NCI-H2081 treated with DMSO at 0.1 percent for 48 hours (cell line): ENCODE measurements at places on chromosomes 5 and 9.

DNA sequence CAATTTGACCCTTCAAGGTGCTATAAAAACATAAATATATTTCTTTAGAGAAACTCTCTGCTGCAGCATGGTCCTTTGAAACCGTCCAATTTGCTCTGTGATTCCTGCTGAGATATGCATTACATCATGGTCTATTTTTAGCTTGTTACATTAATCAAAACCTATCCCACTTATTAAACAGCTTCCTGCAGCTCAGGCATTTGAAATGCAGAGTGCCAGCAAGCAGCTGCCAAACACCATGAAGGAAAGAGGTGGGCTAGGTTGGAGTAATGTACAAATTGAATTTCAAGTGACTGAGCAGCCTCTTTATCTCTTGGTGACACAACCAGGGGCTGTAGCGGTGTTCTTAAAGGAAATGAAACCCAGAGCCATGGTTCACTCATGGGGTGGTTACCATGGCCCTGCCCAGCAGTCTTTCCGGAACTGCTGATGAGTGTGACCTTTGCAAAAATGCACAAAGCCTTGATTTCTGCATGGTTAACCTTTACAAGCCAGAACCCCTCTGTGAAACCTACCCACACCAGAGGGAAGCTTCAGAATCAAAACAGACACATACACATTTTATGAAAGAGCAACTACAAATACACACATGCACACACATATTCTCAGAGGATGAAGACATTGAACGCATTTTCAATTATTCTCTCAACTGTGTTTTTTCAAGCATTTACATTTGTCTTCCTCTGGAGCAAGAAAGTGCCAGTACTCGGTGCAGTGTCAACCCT lies 155.8 kb upstream of the ZNF608 start:
- DNase-seq: no peak

GRCh38 chr5:150136305-150137167 lies 19.1 kb downstream of the PDGFRB start:
- DNase-seq: no peak

DNA sequence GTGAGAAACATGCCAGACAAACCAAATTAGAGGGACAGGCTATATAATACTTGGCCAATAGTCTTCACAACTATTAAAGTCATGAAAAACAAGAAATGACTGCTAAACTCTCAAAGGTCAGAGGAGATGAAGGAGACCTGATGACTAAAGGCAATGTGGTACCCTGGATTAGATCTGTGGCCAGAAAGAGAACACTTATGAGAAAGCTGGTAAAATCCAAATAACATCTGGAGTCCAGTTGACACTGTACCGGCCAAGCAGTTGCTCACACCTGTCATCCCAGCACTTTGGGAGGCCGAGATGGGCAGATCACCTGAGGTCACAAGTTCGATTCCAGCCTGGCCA lies 24.4 kb downstream of the ATOX1 start:
- no peak for DNase-seq

- DNase-seq: no peak
Measured at GRCh38 chr9:127463382-127463781, 12.1 kb downstream of the LRSAM1 start.

DNA sequence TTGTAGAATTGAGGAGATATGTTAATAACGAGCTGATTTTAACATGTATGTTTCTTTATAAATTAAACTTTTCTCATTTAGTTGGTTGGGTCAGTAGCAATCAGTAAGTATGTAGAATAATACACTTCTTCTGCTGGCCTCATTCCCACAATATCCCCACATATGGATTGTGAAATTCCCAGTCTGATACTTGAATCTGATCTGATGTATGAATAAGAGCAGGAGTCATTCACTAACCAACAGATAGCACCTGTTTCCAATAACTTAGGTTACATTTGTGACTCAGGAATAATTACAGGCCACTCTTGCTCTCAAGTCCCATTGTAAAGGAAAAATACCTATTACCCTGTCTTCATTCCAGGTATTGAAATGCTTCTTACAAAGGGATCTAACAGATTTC lies 23.9 kb downstream of the SLC36A1 start:
- no peak for DNase-seq

DNA sequence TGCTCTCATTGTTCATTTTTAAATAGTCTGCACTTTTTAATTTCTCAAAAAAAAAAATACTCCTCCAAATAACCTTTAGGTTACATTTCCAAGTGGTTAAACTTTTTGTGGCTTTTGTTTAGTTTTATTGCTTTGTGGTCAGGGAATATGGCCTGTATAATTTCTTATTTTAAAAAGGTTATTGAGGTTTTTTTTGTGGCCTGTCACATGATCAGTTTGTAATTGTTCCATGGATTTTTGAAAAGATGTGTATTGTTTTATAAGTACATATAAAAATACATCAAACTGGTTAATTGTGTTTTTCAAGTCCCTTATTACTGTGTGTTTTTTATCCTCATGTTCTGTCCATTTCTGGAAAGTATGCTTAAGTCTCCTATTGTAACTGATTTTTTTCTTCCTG lies 64.0 kb downstream of the ZNF618 start:
- no peak for DNase-seq

GRCh38 chr5:134328619-134329018 lies 38.4 kb downstream of the CDKL3 start:
- no peak for DNase-seq

GRCh38 chr9:97990259-97990658 lies 7.1 kb downstream of the ANP32B start:
- DNase-seq: no peak

DNA sequence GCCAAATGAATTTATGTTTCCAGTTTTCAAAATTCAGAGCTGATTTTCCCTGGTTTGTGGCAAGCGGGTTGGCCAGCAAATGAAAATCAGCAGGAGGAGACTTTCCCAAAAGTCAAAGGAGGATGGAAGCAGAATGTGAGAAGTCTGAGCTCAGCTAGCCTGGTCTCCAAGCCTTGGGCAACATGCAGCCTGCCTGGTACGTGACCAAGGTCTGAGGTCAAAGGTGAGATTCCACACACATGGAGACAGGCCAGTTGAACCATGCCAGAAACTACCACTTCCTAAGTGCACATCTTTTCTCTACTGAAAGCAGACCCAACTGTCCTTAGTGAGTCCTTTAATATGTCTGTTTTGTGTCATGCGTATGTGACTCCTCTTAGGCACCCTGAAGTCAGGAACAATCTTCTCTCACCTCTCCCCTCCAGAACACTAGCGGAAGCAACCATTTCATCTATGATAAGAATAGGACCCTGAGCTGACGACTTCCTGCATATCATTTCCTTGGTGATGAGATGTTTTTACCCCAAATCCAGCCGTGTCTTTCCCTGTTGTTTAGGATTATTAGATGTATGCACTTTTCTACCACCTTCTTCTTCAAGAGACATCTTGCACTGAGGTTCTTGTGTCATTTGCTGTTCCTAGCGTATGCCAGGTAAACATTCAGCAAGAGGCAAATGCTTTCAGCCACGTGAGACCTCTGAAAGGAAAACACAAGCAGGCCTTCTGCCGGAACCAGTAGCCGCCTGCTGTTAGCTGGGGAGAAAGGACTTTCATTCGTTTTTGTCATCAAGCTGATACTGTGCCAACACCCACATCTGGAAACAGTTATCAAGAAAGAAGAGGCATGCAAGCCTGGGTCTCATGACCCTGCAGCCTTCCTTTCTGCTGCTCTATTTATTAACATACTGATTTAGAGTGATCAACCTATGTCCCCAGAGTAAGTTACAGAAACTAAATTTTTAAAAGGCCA lies 9.7 kb upstream of the TGFBI start:
- DNase-seq: no peak

GRCh38 chr5:152560512-152561137 lies 155.5 kb upstream of the NMUR2 start:
- DNase-seq: peak; percentile 29

- no peak for DNase-seq
Measured at GRCh38 chr5:177449140-177450061, 2.8 kb downstream of the PRR7 start.

DNA sequence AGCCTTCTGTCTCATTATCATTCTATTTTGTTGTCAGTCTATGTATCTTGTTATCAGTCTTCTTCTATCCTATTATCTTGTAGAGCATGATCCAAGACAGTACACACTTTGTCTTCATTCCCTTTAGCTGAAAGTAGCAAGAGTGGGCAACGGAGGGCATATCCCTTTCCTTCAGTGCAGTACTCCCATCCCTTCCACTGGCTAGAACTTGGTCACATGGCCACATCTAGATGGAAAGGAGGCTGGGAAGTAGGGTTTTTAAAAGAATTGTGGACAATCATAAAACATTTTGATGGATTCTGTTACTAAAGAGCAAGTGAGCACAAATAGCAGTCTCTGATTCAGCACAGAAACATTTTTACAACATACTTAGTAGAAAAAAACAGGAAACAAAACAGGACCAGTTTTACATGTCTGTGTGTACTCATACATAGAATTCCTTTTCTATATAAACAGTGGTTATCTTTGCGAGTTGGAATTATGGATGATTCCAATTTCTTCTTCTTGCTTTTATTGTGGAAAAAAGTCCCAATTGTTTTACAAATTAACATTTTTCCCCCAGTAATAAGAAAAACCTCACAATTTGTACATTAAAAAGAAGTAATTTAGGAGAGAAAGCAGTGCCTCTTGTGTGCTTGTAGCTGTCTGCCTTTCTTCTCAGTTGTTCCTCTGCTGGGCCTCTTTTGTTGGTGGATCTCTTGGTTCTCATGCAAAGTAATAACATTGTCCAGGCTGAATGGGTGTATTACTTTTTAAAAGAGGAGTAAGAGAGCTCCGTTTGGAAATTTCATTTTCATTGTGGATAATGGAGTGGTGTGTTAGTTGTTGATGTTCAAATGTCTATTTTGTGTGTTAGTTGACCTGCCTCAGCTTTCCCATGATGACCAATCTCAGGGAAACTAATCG lies 410.9 kb upstream of the TRPC7 start:
- DNase-seq: no peak

DNA sequence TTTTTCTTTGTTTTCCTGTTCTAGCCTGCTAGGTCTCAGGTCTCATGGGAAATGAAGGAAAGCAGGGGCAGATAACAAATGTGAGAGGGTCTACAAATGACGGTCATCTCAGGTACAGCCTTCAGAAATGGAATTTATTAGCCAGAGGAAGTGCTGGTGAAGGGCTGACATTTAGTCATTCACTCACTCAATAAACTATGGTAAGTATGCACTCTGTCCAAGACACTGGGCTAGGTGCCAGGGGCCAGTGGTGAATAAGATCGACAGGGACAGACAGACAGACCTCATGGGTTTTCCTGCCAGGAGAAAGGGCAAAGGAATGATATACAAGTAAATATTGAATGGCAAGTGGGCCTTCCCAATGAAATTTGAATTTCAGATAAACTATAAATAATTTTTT lies 6.3 kb downstream of the PDE6A start:
- no peak for DNase-seq

DNA sequence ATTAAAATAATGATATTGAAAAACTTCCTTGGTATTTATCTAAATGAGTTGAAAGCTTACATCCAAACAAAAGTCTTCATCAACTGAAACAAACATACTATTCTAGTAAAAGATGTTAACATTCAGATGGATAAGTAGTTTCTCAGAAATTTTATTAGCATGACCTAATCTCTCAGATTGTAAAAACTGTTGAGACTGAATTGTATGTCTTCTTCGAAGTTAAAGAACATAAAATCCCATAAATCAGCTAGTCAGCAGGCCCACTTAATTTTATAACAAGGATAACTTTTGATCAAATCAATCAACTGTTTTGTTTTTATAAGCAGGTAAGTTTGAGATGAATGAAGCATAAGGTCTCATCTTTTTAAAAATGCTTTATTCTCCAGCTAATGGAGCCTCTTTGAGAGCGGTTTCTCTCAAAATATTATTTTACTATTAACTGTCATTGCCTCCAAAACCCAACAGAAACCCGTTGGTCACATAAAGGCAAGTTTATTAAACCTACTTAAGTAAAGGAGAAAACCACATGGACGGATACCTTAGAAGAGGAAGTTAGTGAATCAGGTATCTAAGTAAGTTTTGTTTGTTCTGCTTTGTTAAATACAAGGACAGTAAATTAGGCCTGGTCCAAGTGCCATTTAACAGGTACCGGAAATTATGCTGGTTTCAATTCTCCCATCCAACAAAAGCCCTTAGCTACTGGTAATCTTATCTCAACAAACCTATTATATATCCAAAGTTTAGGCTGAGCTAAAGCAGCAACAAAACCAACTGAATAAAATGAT lies 457.0 kb downstream of the PDE4D start:
- DNase-seq: no peak

DNA sequence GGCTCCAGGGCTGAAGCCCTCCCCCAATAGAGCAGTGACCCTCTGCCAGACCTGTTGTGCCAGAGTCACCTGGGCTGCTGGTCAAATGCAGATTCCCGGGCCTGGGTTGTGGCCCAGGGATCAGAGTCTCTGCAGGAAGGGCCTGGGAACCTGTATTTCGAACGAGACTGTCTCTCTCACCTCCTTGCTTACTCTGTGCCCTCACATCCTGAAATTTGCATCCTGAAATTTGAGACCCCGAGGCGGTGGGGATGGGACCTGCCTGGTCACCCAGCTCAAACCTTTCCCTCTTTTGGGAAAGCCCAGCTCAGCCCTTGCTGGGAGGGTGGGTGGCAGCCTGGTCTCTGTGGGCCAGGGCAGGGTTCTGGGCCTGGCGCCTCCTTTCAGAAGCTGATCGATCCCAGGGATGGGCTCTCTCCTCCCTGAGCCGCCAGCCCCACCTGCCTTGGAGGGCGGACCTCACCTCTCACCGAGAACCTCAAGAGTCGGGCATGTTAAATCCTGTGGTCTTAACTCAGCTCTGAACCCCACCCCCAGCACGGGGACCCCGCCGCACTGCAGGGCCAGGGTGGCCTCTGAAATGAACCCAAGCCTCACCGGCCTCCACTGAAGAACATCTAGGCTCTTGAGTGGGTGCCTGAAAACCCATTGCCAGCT lies 44.0 kb upstream of the IER5L start:
- DNase-seq: no peak

- DNase-seq: no peak
Measured at GRCh38 chr9:91820949-91821880, 128.8 kb downstream of the ROR2 start.

- DNase-seq: no peak
Measured at GRCh38 chr5:157485811-157486210, 25.8 kb downstream of the NIPAL4 start.

GRCh38 chr5:34576891-34577666 lies 79.0 kb upstream of the RAI14 start:
- no peak for DNase-seq

- DNase-seq: no peak
Measured at GRCh38 chr9:101569741-101570501, 24.8 kb downstream of the PPP3R2 start.

DNA sequence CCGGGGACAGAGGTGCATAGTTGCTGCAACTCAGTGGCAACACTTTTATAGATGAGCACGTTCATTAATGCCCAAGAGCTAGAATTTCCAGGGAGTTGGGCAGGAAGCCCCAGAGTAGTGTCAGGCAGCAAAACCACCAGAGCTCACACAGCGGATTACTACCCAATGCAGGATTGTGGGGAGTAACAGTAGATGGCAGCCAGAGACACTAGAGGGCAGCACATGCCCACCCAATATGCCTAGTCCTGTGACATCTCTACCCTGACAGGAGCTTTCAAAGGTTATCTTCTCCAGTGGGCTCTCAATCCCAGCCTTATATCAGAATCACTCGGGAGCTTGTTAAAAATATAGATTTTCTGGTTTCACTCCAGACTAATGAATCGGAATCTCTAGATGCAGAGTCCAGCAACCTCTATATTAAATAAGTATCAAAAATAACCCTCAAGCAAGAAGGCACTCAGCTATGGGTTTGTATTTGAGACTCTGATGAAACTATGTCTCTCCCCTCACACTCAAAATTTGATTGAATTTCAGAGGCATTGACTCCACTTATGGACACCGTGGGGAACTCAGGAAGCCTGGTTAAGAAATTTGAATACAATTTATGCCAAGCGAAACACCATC lies 58.4 kb upstream of the PHF24 start:
- peak; percentile 53 for DNase-seq
